RPMI8226 (cell line): ENCODE measurements at places on chromosomes 2 and 18.

DNA sequence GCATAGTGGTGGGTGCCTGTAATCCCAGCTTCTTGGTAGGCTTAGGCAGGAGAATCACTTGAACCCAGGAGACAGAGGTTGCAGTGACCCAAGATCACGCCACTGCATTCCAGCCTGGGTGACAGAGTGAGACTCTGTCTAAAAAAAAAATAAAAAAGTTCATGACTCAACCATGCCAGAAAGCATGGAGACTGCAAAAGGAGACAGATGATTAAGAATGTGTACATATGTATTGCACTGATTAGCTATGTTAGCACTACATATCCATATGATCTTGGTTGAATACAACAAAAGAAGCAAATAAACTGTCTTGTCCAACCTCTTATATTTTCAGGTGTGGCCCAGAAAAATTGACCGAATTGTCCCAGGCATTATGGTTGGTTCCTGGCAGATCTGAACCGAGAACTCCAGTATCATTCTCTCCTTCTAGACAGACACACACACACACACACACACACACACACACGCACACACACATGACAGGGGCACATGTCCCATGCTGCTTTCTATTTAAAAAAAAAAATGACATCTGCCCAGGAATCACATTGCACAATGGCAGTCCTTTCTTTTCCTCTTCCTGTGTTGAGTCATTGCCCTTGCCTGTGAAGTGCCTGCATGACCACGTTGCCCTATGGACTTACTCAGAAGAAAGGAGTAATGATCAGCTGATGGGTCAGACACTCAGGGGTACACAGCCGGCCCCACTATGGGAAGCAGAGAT lies 65.6 kb downstream of the MYCN start:
- DNase-seq: no peak

DNA sequence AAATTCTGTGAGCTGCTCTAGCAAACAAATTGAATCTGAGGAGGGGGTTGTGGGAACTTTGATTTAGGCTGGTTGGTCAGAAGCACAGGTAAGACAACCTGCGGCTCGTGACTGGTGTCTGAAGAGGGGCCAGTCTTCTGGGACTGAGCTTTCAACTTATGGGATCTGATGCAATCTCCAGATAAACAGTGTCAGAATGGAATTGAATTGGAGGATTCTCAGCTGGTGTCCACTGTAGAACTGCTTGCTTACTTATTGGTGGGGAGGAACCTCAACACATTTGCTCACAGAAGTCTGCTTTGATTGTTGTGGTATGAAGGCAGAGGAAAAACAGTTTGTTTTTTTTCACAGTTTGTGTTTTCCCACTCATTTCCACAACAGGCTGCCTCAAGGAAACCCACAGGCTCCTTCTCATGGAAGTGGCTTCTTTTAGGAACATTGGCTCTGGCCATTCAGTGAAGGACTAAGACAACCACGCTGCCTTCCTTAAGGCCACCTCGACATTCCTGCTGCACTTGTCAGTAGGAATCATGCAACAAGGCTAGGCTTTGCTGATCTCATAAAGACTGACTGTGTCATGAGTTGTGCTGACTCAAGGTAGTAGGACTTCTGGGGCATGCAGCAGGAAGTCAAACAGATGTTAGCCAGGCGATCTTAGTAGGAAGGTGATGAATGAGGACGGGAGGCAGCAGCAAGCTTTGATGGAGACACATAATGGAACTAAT lies 104.7 kb downstream of the TSN start:
- peak; percentile 39 for DNase-seq

GRCh38 chr2:28382755-28383154 lies 9.9 kb upstream of the FOSL2 start:
- no peak for DNase-seq

DNA sequence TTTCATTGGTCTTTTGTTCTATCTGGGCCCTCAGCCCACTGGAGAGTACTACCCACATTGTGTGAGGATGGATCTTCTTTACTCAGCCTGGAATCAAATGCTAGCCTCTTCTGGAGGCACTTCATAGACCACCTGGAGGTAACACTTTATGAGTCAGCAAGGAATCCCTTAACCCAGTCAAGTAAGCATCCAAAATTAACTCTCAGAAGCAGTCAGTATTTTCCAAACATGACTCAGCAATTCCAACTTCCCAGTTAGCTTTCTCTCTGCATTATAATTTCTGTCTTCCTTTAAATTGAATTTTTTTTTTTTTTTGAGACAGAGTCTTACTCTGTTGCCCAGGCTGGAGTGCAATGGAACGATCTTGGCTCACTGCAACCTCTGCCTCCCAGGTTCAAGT lies 142.7 kb downstream of the ACKR3 start:
- DNase-seq: no peak

DNA sequence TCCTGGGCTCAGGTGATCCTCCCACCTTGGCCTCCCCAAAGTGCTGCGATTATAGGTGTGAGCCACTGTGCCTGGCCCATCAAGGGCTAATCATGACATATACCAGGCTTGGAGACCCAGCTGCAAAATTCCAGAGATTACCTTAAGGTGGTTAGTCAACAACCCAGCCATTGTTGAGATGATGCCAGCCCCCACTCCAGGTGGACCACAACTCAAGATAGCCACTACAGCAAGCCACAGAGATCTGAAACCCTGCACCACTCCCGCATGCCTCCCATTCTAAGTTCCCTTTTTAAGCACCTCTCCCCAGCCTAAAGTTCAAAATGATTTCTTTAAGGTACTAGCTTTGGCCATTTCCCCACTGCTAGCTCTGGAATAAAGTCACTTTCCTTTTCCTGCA lies 4.6 kb upstream of the CLK1 start:
- no peak for DNase-seq

DNA sequence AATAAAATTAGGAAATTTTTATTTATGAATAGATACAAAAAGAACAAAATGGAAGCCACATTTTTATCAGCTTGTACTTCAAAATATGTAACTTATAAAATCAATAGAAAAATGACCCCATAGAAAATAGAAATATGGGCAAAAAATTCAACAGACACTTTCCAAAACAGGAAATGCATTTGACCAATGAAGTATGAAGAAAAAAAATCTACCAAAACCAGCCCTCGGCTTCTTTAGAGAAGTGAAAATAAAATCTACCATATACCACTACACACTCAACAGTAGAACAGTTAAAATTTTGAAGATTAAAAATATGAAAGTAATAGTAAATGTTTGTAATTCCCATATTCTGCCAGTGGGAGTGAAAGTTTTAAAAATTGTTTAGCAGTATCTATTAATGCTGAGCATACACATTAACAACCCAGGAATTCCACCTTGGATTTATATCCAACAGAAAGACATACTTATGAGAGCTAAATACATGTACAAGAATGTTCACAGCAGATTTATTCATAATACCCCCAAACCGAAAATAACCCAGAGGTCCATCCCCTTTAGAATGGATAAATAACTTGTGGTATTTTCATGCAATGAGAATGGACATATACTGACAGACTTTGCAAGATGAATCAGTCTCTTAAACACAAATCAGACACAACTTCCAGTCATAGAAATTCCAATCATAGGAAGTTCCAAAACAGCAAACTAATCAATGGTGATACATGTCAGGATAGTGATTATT lies 318.0 kb downstream of the FIGN start:
- DNase-seq: no peak

GRCh38 chr2:9533663-9534062 lies 22.0 kb downstream of the ADAM17 start:
- no peak for DNase-seq

DNA sequence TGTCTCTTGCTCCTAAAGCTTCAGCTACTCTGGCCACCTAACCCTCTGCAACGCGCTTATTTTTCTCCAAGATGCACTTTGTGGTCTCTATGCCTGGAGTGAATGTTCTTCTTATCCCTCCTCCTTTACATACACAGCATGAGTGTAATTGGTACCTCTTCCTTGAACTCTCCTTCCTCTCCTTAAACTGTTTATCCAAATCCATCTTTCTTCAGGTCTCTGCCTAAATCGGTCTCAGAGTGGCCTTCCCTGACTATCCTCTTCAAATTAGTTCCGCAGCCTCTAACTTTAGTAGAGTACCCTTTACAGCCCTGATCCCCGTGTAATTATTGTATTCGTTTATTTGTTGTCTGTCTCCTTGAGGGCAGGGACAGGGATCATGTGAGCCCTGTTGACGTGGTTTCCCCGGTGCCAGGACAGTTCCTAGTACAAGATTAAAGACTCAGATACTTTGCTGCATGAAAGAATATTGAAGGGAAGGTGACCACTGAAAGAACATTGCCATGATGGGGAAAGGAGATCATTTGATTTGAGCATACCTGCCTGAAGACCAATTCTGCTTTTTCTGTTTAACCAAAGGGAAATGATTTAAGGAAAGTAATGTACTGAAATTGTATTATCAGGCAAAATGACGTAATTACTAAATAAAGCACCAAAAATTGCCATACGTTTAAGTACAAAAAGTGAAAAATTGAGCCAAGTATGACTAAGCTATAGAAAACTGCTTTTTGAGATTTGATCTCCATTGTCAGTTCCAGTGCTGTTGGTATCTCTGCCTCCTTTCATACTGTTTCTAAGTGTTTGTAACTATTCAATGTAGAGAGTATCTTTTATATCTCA lies 1.2 kb downstream of the CNOT9 start:
- no peak for DNase-seq

DNA sequence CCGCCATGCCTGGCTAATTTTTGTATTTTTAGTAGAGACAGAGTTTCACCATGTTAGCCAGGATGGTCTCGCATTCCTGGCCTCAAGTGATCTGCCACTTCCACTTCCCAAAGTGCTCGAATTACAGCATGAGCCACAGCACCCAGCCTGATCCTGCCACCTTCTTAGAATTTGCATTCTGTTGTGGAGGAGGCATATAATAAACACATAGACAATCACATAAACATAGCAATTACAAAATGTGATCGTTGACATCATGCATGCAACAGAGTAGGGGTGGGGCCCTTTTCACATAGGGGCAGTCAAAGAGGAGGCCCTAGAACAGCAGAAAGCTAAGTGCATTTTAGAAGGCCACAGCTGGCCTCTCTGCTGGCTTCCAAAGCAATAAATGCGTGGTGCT lies 39.9 kb upstream of the TSPYL6 start:
- no peak for DNase-seq
